ENCODE measurements at places on chromosomes 13 and 19.

GRCh38 chr13:22903925-22904324 is 276.9 kb upstream of the SGCG start:
- DNase-seq, result no peak

DNA sequence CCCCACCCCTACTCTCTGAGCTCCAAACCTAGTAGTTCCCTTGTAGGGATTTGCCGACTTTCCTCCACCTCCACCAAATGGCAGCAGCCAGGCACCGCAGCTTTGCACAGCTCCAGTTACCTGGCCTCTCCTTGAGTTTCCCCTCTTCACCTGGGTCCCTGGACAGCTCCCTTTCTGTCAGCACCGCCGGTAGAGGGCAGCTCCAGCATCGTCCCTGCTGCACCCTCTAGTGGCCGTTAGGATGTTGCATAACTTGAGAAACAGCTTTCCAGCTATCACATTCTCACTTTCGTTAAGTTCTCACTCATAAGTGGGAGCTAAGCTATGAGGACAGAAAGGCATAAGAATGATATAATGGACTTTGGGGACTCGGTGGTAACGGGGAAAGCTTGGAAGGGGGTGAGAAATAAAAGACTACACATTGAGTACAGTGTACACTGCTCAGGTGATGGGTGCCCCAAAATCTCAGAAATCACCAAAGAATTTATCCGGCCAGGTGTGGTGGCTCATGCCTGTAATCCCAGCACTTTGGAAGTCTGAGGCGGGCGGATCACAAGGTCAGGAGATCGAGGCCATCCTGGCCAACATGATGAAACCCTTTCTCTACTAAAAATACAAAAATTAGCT is 60.4 kb upstream of the OLFM4 start:
- DNase-seq, result peak; percentile 49

DNA sequence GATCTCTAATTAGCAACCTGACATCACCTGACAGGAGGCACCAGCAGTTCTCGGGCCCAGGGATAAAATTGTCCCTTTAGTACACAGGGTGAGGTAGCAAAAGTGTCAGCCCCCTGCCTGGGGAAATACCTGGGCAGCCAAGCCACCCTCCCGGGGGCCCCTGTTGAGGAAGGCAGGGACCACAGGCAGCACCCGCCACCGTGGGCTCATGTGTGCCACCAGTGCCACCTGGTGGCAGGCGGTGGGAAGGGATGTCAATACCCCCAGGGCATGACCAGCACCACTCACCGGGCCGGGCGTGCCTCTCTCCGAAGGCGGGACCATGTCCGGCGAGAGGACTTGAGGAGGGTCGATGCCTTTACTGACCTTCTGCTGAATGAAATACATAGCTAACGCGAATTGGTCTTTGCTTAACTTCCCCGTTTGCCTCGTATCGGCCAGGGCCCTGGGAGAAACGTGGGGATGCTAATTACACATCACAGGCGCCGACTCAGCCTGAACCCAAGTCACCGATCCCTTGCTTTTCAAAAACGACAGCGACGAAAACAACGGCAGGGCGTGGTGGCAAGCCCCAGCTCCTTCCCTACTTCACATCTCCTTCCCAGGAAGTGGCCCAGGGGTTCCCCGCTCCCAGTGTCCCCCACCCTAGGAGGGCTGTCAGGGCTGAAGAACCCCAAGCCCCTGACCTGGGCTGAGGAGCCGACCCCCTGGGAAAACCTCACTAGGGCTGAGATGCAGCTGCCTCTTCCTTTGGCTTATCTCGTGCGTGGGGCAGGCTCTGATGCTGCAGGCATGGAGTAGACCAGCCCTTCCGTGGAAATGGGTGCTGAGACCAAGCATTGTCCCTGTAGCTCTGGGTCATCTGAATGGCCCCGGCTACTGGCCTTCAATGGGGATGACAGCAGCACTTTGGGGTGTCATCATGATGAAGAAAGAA is 53.8 kb downstream of the EPS15L1 start:
- peak; percentile 79 for DNase-seq

- no peak for DNase-seq
Observed at GRCh38 chr19:49716154-49716553, 25.2 kb downstream of the CPT1C start.

GRCh38 chr13:44786756-44787155 is 202.5 kb downstream of the NUFIP1 start:
- DNase-seq, result no peak
